ENCODE measurements at places on chromosomes 5 and 9.
A peak's percentile ranks its signal among the peaks of the same experiment; 100 is the strongest.

GRCh38 chr5:174305241-174305681 lies 259.8 kb downstream of the NSG2 start:
- DNase-seq = no peak

DNA sequence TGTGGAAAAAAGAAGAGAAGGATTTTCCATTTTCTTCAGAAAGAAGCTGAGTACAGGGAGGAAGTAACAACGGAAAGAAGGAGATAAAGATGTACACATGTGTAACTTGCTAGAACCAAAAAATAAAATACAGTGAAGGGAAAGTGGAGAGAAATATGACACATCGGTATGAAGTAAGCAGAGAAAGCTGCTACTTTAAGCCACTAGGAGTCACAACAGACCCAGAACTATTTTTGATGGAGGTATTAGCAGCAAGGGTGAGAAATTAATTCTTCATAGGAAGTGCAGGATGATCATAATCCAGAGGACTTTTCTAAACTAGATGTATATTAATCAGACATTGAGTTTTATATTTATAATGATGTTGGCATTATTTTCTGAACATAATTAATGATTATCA lies 88.5 kb downstream of the FAM174A start:
- peak; percentile 17 for DNase-seq

DNA sequence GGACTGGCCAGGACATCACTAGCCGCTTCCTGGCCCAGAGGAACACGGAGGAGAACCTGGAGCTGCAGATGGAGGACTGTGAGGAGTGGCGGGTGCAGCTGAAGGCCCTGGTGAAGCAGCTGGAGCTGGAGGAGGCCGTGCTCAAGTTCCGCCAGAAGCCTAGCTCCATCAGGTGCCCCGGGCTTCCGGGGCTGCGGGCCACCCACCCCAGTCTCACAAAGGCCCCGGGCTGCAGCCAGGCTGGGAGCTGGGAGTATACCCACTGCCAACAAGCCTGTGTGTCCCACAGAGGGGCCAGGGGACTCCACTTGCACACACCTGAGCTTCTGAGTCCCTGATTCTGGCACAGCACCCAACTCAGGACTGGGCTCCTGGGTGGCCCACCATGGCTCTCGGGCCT lies 1.7 kb upstream of the RABL6 start:
- DNase-seq = no peak

DNA sequence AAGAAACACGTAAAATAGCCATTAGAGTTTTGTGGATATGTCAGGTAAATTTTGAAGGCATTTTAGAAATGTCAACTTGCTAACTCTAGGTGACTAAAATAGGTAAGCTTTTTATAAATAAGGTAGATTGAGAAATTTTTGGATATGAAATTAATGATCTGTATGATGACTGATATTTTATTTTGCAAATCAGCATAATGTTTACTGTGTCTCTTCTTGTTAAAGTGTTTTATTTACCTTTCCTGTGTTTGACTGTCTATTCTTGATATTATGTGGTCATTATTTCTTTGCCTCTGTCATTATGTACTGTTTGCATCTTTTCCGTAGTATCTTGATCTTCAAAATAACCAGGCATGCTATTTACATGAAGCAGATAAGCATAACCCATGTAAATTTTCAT lies 58.4 kb downstream of the ZCCHC7 start:
- DNase-seq = no peak

- DNase-seq = no peak
These were observed 20.8 kb upstream of the CXCL14 start for GRCh38 chr5:135599421-135600151.

DNA sequence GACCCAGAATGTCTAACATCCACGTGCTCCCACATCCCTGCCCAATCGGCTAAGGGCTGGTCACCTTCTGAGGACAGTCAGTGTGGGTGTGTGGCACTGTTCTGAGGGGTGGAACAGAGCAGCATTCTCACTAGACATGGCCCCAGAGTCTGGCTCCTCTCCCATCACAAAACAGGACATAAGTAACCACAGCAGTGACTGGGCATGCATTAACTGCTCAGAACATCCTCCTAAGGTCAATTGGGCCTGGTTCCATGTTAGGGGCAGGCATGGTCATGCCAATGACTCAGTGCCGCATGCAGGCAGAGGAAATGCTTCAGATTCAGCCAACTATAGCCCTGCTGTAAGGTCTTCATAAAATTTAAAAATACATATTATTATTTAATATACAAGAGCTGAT lies 12.9 kb downstream of the MACROH2A1 start:
- DNase-seq = peak; percentile 66

DNA sequence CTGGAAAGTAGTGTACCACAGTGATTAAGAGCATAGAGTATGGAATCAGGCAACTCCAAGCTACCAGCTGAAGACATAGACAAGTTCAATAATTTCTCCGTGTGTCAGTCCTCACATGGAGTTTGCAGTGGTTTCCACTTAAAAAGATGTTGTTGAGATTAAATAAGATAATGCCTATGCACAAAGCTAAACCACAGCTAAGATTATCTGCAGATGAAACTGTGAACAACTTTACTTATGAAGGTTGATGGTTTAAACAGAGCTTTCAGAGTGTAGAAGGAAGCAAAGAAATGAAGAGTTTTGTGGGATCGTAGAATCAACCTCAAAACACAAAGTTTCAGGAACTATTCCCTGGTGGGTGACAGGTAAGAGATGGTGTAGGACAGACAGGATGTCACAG lies 223.5 kb upstream of the IL12B start:
- DNase-seq = no peak

GRCh38 chr9:3464033-3464638 lies 61.7 kb downstream of the RFX3 start:
- peak; percentile 60 for DNase-seq

GRCh38 chr9:83471241-83471640 lies 67.0 kb downstream of the FRMD3 start:
- peak; percentile 11 for DNase-seq

- no peak for DNase-seq
These were observed 7.4 kb upstream of the ELL2 start for GRCh38 chr5:95969055-95969454.

GRCh38 chr9:25302601-25303000 lies 375.6 kb downstream of the TUSC1 start:
- DNase-seq = no peak

- DNase-seq = no peak
These were observed 163.1 kb downstream of the CDK5RAP2 start for GRCh38 chr9:120416781-120417427.

- DNase-seq = peak; percentile 53
These were observed 118.0 kb downstream of the ESM1 start for GRCh38 chr5:54867310-54867944.

- peak; percentile 20 for DNase-seq
These were observed 145.4 kb upstream of the RAD23B start for GRCh38 chr9:107137495-107138202.

DNA sequence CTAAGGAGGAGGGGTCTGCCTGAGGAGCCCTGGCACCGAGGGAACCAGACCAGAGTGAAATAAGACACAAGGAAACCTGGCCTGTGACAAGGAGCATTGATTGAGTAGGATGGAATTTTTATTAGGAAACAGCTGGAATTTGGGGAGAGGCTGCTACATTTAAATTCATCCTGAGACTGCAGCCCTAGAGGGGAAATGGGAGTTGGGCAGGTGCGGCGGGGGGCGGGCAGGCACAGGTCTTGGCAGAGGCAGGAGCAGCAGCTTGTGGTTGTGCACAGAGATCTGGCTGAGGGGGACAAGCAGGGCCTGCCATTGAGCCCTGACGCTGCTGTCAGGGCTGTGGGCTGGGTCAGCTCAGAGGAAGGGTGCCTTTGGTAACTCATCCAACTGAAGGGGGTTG lies 71.6 kb downstream of the PCDH1 start:
- DNase-seq = no peak

- DNase-seq = no peak
These were observed 760.9 kb upstream of the WWC1 start for GRCh38 chr5:167530548-167530947.

DNA sequence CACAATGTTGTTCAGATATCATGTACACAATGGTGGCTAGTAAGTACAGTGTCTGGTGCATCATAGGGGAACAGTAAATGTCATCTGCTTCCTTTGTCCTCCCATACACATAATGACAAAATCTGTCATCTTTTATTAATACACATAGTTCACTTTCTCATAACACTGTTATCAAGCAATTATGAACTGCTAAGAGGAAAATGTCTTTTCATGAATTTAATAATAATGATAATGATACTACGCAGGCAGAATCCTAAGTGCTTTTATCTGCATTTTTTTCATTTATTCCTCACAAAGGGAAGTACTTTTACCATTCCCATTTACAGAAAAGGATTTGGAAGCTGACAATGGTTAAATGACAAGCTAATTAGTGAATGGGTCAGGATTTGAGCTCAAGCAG lies 35.7 kb downstream of the DPYSL3 start:
- no peak for DNase-seq

GRCh38 chr5:77912721-77913120 lies 136.6 kb upstream of the TBCA start:
- no peak for DNase-seq

DNA sequence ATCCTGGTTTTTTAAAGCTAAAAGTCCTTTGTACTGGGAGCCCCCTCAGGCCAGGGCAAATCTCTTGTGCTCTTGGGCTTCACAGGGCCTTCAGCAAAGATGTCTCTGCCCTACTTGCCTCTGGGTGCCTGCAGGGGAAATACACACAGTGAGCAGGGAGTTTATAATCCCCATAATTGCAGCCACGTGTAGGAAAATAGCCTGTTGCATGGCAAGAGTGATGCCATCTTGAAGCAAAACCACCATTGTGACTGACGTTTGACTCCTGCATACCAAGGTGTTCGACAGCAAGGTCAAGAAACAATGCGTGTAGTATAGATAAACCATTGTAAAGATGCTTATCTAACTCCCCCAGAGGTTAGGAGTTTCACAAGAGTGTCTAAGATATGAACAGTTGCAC lies 11.4 kb upstream of the IL3 start:
- no peak for DNase-seq

- no peak for DNase-seq
These were observed 310.6 kb upstream of the MSX2 start for GRCh38 chr5:174413567-174414314.

DNA sequence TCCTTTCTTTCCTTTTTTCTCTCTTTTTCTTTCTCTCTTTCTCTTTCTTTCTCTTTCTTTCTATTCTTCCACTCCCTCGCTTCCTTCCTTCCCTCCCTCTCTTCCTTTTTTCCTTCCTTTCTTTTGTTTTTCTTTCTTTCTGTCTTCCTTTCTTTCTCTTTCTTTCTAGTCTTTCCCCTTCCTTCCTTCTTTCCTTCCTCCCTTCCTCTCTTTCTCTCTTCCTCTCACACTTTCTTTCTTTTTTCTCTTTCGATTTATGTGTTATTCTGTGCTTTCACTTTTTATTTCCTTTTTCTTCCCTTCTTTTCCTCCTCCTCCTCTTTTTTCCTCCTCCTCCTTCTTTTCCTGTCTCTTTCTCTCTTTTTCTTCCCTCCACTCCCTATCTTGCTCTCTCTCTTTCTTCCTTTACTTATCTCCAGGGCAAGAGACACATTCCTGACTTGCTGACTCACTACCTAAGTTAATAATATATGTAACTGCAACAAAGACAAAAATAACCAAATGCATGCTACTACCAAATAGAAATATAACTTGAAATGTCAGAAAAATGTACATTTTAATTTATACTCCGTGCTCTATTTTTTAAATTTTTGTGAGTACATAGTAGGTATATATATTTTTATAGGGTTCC lies 445.5 kb downstream of the GABRG2 start:
- DNase-seq = no peak

GRCh38 chr9:94904806-94905205 lies 178.3 kb downstream of the AOPEP start:
- no peak for DNase-seq

DNA sequence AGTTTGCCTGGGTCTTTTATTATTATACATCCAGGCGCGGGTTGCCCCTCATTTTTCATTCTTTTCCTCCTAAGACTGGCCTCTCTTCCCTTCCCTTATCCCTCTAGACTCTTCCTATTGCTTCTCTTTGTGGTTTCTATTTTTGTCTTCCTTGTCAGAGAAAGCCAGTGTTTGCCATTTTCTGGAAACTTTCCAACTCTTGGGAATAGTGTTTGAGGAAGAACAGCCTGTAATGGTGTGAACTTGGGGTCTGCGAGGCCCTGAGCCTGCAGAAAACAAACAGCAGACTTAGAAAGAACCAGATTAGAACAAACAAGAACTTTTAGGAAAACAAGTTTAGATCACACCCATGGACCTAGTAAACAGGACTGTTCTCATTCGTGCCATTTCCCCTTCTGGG lies 15.5 kb downstream of the PRKACG start:
- no peak for DNase-seq

GRCh38 chr5:40649463-40650030 lies 30.2 kb upstream of the PTGER4 start:
- DNase-seq = no peak

DNA sequence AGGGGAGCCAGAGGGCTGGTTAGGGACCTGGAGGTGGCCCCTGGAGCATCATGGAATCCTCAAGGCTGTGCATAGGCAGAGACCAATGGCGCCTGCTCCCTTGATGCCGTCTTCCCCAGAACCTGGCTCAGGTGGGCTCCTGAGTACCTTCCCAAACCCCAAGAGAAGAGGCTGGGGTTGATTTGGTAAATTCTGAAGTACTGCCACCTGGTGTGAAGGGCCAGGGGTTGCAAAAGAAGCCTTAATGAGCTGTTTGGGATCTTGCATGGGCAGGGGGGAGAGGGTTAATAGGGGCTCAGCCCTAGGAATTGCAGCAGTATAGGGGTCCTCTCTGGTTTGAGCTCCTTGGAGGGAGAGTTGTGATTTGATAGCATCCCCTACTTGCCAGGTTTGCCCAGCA lies 52.1 kb downstream of the CYSTM1 start:
- no peak for DNase-seq

GRCh38 chr5:71482132-71482531 lies 26.7 kb downstream of the BDP1 start:
- peak; percentile 67 for DNase-seq

DNA sequence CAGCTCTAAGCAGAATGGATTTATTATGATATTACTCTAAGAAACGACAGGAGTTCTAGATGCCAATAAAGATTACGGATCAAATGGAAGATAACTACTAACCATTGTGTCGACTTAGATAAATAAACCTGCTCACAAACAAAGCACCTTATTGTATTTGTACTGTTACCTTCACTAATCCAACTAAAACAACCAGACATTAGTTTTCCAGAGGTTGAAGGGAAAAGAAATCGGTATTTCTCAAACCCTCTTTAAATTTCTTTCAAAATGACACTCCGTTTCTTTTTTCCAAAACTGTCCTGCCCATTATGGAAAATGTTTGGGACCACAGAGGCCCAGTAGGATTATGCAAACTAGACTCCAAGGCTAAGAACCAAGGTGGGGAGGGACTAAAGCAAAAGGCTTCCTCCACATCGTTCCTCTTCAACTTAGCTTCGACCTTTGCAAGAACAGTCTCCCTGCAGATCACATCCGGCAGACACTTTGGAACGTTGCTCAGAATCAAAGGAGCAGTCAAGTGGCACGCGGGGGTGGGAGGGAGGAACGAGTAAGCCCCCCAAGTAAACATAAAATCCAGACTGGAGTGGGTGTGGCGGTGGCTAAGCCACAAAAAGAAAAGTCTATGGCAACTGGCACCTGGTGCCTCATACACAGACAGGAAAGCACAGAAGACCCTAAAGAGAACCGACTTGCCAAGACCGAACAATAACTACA lies 2.7 kb downstream of the MLLT3 start:
- DNase-seq = peak; percentile 7
